ENCODE measurements at places on chromosomes 5 and 9.

GRCh38 chr9:81804306-81804705 lies 115.0 kb upstream of the TLE1 start:
- DNase-seq = no peak

DNA sequence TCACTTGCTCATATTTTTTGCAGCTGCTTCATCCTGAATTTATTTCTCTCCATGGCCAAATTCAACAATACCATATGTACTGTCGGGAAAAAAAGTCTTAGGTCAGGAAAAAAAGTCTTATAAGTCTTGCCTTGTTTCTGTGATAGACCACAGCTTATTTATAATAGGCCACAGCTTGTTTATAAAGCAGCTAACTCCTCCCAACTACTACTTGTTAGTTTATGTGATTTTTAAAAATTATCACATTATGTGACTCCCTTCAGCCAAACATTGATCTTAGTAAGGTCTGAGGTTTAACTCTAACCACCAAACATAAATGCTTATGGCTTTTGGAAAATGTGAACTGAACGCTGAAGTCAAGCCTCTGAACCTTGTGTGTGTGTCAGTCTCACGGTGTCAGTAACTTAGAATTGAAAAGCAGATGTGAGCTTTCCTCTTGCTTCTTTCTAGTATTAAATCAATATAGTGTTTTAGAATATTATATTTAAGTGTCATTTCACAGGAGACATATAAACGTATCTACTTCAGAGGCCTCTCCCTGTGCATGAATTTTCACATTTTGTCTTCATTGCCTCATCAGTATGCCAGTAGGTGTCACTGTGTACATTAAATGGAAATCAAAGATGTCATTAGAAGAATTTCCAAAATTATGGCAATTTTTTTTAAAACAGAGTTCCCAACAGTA lies 51.3 kb downstream of the SNX24 start:
- no peak for DNase-seq

DNA sequence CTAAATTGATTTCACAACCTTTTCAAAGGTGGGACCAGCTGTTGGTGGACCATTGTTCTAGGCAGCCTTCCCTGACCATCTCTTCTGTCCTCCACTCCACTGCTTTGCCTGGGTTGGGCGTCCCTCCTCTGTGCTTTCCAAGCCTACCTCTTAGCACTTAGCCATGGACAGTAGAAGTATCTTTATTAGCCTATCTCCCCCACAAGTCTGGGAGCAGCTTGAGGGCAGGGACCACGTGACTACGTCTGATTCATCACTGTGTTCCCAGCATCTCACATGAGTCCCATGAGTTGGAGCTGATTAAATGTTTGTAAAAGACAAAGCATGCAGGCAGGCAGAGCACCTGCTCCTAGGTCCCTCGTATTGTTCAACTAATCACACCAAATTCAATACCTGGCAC lies 20.9 kb downstream of the MORN5 start:
- no peak for DNase-seq

DNA sequence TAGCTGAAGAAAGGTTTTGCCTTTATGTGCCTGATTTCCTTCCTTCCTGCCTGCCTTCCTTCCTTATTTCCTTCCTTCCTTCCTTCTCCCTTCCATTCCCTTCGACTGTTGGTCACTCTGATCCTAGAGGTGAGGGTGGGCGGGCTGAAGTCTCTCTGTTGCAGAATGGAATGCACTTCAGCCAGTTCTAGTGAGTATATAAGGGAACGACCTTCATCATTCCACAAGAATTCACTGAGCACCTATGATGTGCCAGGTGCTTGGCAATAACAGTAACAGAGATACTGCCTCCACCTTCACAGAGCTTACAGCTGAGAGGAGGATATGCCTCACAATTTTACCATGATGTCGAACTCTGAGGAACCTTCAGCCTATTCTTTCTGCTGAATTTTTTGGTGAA lies 8.7 kb upstream of the OR5C1 start:
- no peak for DNase-seq

- no peak for DNase-seq
Measured at GRCh38 chr9:35996358-35996970, 38.5 kb upstream of the OR2S2 start.

GRCh38 chr9:71504636-71505035 lies 263.7 kb downstream of the CEMIP2 start:
- DNase-seq = no peak

GRCh38 chr9:137028263-137029057 lies 423 bp upstream of the ABCA2 start:
- peak; percentile 85 for DNase-seq

GRCh38 chr9:107960916-107961315 lies 471.3 kb upstream of the KLF4 start:
- no peak for DNase-seq

GRCh38 chr5:132008163-132008473 lies 3.3 kb downstream of the ACSL6 start:
- no peak for DNase-seq

- DNase-seq = no peak
Measured at GRCh38 chr9:68821911-68822310, 116.9 kb downstream of the PIP5K1B start.

DNA sequence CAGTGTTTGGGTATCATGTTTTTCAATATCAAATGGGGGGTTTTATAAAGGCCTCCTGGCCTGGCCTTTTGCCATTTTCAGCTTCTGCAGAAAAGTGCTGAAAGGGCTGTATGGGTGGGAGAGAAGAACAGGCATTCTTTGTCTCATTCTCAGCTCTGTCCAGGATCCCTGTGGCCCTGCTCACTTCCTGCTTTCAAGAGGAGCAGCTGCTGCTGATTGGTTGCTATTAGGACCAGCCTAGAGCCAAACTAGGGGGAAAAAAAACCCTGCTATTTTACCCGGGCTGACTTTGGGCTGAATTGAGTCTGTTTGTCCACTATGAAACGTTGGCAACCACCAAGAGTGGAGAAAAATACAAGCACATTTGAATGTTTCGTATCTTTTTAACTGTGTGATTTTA lies 117.1 kb downstream of the CMYA5 start:
- no peak for DNase-seq

DNA sequence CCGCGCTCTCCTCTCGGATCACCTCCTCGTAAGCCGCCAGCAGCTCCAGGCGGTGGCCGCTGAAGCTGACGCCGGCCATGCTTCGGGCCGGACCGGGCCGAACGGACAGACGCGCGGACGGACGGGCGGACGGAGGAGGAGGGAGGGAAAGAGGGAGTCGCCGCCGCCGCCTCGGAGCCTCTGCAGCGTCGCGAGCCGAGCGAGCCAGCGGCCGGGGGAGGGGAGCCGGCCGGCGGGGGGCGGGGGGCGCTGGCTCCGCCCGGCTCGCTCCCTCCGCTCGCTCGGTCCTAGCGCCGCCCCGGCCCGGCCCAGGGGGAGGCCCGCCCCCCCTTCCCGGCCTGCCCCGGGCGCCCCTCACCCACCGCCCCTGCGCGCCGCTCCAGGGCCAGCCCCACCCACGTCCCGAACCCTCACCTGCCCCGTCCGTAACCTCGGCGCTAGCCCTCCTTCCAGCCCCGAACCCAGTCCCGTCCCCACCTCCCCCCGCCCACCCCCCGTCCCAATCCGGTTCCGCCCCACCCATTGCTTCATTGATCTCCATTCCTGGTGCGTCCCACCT lies at the start of gene DBN1:
TSS of gene DBN1 (minus strand) at position 192 of the 559 bp plus-strand sequence. CDS start at position 79, 113 bp downstream.
- peak; percentile 88 for DNase-seq

- no peak for DNase-seq
Measured at GRCh38 chr9:126222363-126222834, 104.2 kb upstream of the MVB12B start.

DNA sequence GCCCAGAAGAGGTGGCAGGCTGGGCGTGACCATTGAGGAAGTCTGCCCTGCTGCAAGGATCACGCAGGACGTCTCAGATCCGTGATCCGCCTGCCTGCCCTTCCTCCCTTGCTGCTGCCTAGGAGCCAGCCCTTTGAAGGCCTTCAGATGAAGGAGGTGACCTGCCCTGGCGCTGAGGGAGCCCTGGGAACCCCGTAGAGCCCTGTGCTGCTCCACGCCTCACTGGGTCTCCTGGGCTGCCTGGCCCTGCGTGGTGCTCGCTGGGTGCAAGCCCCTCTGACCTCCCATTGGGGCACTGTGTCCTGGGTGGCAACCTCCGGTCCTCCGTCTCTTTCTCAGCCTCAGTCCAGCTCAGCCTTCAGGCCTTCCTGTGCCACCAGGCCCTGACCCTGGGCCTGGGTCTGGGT lies 295.3 kb upstream of the IRX4 start:
- DNase-seq = no peak

GRCh38 chr9:126125177-126125576 lies 201.5 kb upstream of the MVB12B start:
- no peak for DNase-seq

DNA sequence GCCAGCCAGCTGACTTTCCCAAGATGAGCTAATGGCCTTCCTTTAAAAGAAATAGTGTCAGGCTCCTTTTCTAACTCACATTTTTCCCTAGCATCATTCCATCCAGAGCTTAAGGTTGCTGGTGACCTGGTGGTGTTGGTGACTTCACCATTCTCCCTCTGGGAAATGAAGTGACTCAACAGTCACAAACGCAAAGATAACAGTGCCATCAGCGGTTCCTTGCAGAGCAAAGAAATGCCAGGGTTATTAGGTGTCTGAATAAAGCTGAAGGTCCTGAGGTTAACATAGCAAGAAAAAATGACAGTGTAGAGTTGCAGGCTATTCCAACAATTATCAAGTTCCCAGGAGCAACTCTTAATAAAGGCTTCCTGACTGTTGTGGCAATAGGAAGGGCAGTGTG lies 111.8 kb upstream of the SLC44A1 start:
- no peak for DNase-seq

DNA sequence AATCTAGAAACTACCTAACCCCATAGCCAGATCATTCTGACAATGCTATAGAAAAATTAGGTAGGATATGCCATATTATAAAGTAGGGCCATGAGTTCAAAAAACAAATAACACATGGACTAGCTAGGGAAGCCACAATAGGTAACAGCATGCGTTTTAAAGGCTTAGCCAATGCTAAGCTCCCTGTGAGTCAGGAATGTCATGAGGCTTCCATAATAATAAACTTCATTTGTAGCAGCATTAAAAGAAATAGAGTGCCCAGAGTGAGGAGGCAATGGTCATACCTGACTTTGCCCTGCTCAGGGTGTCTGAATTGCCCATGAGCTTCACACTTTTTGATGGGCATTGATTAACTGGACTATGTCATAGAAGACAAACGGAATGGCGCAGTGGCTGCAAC lies 15.8 kb downstream of the FOXE1 start:
- DNase-seq = no peak

- DNase-seq = peak; percentile 44
Measured at GRCh38 chr5:176360894-176361436, 599 bp downstream of the KIAA1191 start.
